ENCODE measurements at places on chromosomes 2 and 18.

DNA sequence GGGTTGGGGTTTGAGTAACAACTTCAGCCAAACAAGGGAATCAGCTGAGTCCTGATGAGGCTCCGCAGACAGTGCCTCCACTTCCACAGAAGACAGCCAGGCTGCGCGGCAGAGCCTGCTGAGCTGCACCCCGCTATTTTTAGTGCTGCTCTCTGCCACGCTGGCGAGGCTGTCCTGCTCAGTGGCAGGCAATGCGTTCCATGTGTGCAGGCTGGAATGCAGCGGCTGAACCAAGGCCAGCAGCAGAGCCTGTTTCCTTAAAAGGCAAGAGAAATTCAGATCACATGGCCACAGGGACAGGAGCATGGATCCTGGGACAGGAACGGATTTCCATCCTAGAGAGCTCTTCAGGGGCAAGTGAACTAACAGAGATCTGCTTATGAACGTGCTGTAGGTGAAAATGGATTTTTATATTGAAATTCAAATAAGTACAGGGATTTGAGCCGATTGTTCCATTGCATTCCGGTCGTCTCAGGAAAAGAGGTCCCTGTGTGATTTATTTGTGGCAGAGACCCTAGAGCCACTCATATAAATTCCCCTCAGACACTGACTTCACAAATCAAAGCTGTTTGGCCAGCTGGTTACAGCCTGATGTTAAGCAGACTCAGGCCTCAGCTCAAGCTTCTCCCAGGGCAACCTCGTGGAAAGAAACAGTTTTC, 98.7 kb downstream of the COL6A3 start:
- DNase-seq = no peak

GRCh38 chr2:65016789-65017188, 27.6 kb downstream of the SLC1A4 start:
- DNase-seq = no peak

GRCh38 chr2:39469807-39470206, 32.7 kb upstream of the MAP4K3 start:
- DNase-seq = no peak

DNA sequence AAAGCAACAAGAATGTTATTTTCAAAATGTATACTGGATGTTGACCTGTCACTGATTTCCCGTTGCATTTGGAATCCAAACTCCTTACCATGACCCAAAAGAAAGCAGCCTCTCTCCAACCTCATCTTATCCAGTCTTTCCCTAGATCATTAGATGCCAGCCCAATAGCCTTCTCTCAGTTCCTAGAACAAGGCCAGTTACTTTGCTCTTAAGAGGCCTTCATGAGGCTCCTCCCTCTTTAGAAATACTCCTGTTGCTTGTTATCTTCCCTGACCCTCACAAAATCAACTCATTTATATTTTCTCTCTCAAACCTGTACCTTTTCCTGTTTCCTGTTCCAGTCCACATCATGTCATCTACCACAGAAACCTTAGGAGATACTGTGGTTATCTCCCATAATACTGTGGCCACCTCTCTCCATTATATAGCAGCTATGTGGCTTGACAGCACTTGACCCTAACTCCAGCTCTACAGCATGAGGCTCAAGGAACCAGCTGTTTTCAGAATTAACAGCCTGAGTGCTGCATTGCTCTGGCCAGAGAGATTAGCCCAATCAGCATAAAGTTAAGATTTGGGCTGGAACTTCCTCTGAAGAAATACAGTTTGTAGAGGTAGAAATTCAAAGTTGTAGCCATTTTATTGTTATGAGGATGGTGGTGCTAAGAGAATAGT, 22.8 kb downstream of the SRBD1 start:
- no peak for DNase-seq

- no peak for DNase-seq
Observed at GRCh38 chr2:135600915-135601314, 69.6 kb downstream of the R3HDM1 start.

DNA sequence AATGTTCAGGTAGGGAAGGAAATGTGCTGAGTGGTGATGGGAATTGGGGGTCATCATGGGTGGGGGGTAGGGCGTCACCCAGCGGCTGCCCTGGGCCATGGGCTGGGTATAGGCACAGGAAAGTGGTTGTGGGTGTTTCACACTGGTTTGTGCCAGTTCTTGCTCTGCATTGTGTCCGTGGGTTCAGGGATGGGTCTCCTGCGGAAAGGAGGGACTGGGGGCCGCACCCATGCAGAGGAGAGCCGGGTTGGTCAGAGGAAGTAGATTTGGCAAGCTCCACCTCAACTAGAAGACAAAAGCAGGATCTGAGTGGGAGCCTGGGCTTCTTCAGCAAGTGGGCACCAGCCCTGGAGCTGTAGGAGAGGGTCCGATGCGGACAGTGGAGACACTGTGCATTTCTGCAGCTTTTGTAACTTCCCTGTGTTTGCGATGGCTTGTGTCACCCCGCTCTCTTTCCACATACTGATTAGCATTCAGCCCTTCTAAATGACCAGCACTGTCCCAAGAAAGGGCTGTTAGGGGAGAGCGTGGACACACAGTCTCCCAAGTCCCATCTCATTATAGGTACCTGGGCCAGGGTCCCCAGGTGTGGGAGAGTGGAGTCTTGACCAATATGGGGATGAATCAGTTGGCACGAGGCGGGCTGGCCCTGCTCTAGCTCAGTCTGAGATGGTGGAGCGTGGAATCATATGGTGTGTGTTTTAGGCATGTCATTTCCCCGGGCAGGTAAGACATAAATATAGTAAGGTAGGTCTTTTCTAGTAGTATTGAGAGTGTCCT, 67.2 kb downstream of the LRRFIP1 start:
- no peak for DNase-seq

DNA sequence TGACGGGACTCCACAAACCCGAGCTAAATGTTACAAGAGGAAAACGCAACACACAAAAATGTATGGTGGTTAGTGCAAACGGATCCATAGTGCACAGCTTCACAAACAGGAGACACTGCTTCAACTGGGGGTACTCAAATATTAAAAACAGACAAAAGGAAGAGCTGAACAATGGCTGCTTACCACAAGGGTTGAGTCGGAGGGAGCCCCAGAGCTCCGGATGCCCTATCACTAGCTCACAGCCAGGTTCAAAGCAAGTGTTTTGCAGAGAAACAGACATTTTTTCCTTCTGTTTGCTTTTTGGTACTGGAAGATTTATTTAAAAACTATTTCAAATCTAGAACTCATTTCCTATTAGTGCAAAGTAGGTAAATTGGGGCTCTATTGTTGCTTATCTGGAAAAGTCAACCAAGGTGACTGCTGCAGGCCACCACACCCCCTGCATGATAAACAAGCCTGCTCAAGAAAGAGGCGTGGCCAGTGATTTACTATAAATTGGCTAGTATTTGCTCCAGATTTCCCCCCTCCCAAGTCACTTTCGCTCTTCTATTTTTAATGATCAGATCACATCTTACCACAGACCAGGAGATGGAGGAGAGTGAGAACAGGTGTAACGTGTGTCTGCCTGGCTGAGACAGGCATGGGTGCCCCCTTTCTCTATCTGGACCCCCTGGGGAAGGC, 46.5 kb downstream of the ZAP70 start:
- DNase-seq = no peak

- no peak for DNase-seq
Observed at GRCh38 chr2:152930501-152930900, 212.1 kb downstream of the ARL6IP6 start.

- no peak for DNase-seq
Observed at GRCh38 chr2:26193578-26194231, 20.8 kb downstream of the GAREM2 start.

GRCh38 chr2:142615876-142616275, 261.6 kb upstream of the KYNU start:
- DNase-seq = no peak
